Heart left ventricle (tissue), 16 donors: ENCODE measurements at places on chromosomes 6 and 20. TPM values are rescaled to one million over a fixed set of nuclear protein-coding genes. Genes with fewer than 3 reads are reported as not detected.

- H3K27me3 ChIP-seq, result no peaks in the 10 kb centered on the region
- no peaks in the 10 kb centered on the region for H3K4me1 ChIP-seq
- DNase-seq, result peak; percentile 60
- no peak overlapping the region for H3K4me3 ChIP-seq
- no peaks in the 10 kb centered on the region for H3K36me3 ChIP-seq
These were observed 209.4 kb upstream of the LRFN2 start for GRCh38 chr6:40796260-40797221.

- peak overlapping the region; percentile 44 for H3K27ac ChIP-seq
- peaks cover 7% of the 10 kb centered on the region for H3K36me3 ChIP-seq
- peaks cover 52% of the 10 kb centered on the region for H3K4me1 ChIP-seq
- H3K27me3 ChIP-seq, result no peaks in the 10 kb centered on the region
These were observed 14.7 kb downstream of the CLDN20 start for GRCh38 chr6:155278319-155279049.

- H3K27me3 ChIP-seq, result no peaks in the 10 kb centered on the region
- H3K4me3 ChIP-seq, result no peak overlapping the region
- DNase-seq, result no peak
- no peaks in the 10 kb centered on the region for H3K4me1 ChIP-seq
These were observed 475.3 kb upstream of the NRSN1 start for GRCh38 chr6:23650676-23651075.

DNA sequence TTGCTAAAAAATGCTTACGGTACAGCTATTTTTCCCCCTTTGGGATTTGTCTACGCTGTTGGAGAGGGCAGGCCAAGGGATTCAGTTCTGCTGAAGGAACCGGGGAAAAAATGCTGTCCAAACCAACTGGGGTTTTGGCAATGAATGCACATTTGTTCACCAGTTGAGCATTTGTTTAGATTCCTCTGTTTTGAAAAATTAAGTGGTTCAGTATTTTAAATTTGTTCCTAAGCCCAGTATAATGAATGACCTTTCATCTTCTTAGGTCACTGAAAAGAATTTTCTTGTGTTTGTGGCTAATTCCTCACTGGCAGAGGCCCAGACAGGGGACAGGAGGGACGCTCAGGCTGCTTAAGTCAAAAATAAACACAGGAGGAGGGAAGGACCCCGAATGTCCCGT lies 10.8 kb upstream of the EYA2 start:
- DNase-seq, result no peak
- no peaks in the 10 kb centered on the region for H3K27me3 ChIP-seq
- H3K4me3 ChIP-seq, result no peak overlapping the region

The RNF144B gene
- total RNA-seq, result 9.6 TPM
